ENCODE measurements at places on chromosomes 3 and 15. TPM values are rescaled to one million over a fixed set of nuclear protein-coding genes. Genes with fewer than 3 reads are reported as not detected.

The SMCO1 gene
- 3.6 TPM for total RNA-seq

The CPB1 gene
- not detected for total RNA-seq

The MYO1E gene
- total RNA-seq: 17.2 TPM

The TSC22D2 gene
- 18.1 TPM for total RNA-seq

The GOLGA8K gene
- total RNA-seq: not detected

The ST6GAL1 gene
- 94.3 TPM for total RNA-seq

The MFN1 gene
- 68.0 TPM for total RNA-seq

The IFT122 gene
- 36.9 TPM for total RNA-seq

The CPLX3 gene
- total RNA-seq: 1.1 TPM

The STRA6 gene
- 0.22 TPM for total RNA-seq

The NANOGP8 gene
- total RNA-seq: 0.39 TPM

The SNRPN gene
- total RNA-seq: 360 TPM

The GABRG3 gene
- not detected for total RNA-seq

- DNase-seq: no peak
Measured at GRCh38 chr3:32876920-32877319, 59.1 kb downstream of the TRIM71 start.

GRCh38 chr3:20680990-20681628 is 495.1 kb upstream of the SGO1 start:
- no peak for DNase-seq

- no peak for DNase-seq
Measured at GRCh38 chr3:164365242-164365641, 713.1 kb downstream of the SI start.

DNA sequence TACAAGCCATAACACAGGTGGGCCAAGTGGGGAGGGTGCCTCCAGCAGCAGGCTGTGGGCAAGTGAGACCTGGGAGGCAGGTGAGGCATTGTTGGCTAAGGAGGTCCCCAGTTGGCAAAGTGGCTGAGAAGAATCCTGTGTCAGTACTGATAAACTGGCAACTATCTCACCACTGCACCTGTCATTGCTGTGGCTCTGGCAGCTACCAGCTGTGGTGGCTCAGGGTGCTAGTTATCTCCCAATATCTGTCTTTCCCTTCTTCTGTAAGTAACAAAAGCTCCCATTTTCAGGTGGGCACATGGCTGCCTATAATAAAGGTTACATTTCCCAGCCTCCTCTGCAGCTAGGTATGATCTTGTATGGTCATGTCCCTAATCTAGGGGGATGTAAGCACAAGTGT is 80.6 kb upstream of the RNF7 start:
- no peak for DNase-seq

- no peak for DNase-seq
Measured at GRCh38 chr15:66472176-66472999, 25.2 kb downstream of the SNAPC5 start.

DNA sequence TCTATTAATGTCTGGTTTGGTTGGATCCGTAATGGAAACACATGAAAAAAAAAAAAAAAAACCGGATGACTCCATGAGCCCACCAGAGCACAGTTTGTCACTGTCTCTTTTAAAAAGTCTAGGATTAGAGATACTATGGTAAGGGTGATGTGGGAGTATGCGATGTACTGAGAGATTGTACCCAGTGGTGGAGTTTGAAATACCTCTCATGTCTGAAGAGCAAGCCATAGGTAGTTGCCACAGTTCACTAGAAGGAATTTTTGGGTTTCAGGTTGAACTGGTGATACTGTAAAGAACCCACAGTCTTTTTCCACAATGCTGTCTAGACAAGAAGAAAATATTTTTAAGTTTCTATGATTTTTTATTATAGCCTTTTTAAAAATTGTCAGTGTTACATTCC is 132.9 kb downstream of the KLHL25 start:
- no peak for DNase-seq

DNA sequence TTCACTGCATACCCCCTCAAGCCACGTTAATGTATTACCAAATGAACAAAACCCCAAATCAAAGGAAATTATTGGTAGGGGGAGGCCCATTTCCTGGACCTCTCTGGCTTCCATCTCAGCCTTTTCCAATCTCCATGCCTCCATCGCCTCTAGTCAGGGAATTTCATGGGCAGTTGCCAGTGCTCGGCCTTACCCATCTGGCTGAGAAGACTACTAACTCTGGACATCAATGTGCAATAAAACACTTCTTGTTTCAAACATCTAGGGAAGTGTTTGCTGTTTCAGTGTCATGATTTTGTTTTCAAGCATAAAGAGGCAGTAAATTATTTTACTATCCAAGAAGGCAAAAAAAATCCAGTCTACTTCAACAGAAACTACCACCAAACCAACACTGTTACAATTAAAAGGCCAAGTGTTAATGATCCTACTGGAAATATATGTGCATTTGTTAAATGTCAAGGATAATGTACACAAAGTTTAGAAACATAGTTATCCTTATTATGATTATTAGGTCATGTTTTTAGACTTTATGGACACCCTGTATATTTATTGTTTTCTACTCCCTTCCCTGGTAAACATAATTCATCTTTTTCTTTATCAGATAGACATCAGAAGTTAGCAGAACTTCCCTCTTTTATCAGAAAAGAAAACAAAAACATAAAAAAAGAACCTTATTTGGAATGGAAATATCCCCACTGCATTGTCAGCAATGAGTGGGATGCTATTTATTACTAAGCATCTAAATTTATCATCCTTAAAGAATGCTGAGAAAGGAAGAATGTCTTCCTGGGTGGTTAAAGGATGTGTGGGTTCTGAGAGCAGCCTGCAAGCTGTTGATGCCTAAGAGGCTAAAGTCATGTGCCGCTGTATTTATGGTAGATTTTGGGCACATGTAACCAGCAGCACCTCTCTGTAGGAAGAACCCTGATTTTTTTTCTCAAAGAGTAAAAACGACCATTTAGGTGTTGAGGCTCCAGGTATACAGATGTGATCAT is 15.2 kb downstream of the LDHAL6B start:
- DNase-seq: no peak

DNA sequence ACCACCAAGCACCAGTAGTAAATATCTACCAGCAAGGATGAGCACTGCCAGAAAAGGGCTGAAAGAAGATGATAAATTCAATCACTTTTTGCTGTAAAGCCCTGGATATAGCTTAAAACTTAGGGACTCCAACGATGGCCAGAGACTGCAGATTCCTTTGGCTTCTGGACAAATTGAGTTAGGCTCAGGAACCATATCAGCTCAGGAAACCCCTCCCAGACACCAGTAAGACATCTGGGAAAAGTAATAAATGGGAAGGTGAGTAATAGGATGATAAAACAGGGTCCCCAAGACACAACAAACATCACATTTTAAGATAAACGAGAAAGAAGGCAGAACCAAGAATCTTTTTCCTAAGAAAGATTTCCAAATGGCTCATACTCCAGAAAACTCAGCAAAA is 65.0 kb downstream of the ANP32A start:
- no peak for DNase-seq

GRCh38 chr3:171526869-171527268 is 66.7 kb upstream of the TNIK start:
- DNase-seq: no peak

DNA sequence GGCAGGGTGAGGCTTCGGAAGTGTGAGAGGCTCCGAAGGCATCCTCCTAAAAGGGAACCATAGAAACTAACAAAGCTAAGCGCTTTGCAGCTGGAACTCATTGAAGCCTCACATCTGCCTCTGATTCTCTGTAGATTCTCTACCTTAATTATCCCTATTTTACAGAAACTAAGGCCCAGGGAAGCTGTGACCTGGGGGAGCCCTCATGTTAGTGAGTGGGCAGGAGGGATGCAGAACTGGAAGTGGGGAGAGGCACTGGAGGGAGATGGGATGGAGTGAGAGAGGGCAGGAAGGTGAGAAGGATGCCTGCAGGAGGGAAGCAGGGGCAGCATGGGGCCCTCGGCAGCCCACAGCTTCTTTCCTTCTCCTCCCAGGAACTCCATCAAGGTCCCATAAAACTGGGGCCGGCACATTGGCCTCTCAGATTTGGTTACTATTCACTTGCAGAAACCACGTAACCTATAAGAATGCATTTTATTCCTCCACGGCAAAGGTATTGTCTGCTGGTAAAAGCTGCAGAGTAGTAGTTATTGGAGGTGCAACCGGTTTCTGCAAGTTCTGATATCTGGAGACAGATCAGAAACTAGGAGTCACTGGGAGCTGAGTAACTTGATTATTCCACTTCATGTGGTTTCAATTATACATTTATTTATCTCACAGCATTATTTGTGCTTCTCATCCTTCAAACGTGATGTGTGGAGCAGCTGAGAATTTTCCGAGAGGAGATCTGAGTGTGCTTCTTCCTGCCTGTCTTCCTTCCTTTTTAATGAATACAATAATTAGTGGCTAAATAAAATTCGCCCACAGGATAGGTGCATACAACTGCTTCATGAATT is 24.0 kb upstream of the CHCHD6 start:
- peak; percentile 5 for DNase-seq

DNA sequence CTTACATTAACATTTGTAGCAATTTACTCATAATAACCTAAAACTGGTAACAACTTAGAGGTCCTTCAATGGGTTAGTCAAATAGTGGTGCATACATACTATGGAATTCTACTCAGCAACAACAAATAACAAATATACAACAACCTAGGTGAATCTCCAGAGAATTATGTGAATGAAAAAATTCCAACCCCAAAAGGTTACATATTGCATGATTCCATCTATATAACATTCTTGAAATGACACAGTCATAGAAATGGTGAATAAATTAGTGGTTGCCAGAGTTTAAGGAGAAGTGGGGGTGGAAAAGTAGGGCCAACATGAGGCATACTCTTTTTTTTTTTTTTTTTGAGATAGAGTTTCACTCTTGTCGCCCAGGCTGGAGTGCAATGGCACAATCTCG is 12.7 kb upstream of the SNTN start:
- DNase-seq: no peak

GRCh38 chr3:154018100-154018696 is 103.0 kb upstream of the ARHGEF26 start:
- no peak for DNase-seq

GRCh38 chr15:86317384-86317740 is 237.7 kb downstream of the AGBL1 start:
- no peak for DNase-seq

DNA sequence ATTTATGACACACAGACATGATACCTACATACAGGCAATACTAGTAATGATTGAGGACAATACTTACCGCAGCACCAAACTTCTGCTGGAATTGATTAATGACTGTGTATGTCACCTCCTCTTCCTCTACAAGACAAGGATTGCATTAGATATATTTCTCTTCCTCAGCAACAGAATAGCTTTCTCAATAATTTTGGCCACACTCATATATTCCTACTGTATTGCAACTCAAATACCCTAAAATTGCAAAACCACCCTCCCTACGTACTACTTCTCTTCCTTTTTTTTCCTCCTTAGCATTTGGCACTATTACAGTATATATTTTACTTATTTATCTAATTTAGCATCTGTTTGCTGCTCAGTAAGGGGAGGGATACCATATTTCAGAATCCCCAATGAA is 14.8 kb downstream of the EXD1 start:
- no peak for DNase-seq

GRCh38 chr15:42498212-42499068 is 3.0 kb downstream of the SNAP23 start:
- no peak for DNase-seq

- no peak for DNase-seq
Measured at GRCh38 chr15:101841656-101842055, 29.7 kb downstream of the OR4F15 start.

DNA sequence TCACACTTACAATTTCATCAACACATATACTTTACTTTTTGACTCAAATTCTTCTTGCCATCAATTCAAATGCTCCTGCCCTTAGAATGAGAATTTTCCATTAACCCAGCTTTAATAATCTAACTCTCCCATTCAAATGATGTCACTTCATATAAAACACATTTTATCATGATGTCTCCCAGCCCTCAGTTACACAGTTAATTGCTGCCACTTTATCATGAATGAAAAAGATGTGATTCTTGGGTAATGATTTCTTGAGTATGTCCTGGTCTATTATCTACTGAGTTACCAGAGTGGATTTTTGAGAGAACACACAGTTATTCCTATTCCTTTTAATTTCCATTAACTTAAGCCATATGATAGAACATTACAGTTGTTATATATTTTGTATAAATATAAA is 7.6 kb downstream of the AGTR1 start:
- DNase-seq: no peak

DNA sequence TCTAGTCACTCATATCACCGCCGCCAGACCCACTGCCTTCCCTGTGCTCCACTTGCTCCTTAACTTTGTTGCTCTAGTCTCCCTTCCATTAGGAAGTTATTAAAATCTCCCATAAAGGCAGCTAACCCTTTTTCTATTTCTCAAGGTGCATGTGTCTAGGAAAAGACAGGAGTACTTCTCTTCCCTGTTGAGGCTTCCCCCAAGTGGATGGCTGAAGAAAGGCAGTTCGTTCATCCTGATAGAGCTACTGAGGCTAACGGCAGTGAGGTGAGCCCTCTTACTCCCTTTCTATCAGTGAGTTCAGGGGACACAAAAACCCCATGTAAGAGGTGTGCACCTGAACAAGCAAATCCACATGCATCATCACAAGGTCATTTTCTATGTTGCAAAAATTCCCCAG is 397.8 kb downstream of the IGSF11 start:
- no peak for DNase-seq

DNA sequence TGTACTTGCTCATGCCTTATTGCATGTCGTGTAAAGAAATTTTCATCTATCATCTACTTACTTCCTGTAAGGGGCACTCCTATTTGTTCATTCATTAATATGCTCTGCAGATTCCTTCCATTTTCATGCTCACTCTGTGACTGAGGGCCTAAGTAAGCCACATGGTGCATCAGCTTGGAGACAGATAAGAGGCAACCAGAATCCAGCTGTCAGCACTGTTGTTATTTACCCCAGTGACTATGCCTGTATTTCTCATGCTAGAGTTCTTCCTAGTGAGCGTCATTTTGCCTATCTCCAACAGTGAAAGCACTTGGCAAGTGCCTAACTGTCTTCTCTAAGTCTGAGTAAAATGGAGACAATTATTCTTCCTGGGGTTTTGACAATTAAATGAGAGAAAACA is 124.8 kb upstream of the ABI3BP start:
- no peak for DNase-seq

DNA sequence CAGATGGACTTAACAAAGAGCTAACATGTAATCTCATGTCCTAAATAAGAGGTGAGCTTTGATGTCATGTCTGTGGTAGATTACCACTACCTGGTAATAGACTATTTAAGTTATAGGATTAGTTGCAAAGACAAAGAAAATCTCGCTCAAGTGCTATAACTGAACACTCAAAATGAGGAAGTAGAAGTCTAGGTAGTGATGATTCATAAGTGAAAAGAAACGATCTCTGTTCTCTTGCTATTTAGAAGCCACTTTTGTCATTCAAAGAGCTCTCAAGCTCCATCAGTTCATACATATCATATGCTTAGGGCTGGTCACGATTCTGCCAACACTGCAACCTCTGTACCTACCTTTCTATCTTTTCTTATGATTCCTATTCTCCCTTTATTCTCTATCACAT is 110.9 kb downstream of the EDEM1 start:
- DNase-seq: no peak

All from right atrium auricular region (tissue), 2 donors.